Stimulated activated CD4-positive, alpha-beta T cell treated with anti-CD3 and anti-CD28 coated beads, Interleukin-15, amount 100 ng/mL, for 1 hour (primary cell): ENCODE measurements at places on chromosomes 12 and 14.

DNA sequence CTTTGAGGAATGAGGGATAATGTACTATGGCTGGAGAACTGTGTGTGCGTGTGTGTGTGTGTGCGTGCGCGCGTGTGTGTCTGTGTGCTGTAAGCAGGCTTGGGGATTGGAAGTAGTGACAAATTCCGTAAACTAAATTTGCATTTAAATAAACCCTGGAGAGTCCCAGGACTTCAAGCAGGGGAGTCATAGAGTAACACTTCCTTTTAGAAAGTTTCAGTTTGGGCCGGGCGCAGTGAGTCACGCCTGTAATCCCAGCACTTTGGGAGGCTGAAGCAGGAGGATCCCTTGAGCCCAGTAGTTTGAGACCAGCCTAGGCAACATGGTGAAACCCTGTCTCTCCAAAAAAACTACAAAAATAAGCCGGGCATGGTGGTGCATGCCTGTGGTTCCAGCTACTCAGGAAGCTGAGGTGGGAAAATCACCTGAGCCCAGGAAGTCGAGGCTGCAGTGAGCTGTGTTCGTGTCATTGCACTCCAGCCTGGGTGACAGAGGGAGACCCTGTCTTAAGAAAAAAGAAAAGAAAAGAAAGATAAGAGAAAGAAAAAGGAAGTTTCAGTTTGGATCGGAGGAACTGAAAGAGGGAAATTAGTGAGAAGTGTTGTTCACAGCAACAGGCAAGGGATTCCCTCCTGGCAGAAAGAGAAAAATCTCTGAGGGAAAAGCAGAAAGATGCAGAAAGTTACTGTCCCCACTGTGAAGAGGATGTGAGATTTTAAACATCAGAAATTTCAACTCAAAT, 222.7 kb upstream of the SOX5 start:
- no peak for DNase-seq

DNA sequence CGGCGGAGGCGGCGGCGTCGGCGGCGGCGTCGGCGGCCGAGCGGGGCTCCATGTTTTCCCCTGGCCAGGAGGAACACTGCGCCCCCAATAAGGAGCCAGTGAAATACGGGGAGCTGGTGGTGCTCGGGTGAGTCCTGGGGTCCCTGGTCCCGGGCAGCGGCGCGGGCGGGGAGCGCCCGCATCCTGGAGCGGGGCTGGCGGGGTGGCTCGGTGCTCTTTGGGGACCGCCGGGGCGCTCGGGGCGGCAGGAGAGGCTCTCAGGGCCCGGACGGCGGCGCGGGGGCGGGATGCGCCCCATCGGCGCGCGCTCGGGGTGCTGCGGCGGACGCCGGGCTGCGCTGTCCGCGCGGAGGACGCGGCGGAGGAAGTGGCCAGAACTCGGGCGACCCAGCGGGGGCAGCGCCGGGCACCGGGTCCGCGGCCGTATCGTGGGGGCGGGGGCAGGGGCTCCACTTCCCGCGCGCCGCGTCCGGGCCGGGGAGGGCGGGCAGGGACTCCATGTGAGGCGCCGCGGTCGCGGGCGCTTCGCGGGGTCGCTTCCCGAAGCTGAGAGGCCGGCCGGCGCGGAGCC, 485 bp downstream of the PELI2 start:
- no peak for DNase-seq

DNA sequence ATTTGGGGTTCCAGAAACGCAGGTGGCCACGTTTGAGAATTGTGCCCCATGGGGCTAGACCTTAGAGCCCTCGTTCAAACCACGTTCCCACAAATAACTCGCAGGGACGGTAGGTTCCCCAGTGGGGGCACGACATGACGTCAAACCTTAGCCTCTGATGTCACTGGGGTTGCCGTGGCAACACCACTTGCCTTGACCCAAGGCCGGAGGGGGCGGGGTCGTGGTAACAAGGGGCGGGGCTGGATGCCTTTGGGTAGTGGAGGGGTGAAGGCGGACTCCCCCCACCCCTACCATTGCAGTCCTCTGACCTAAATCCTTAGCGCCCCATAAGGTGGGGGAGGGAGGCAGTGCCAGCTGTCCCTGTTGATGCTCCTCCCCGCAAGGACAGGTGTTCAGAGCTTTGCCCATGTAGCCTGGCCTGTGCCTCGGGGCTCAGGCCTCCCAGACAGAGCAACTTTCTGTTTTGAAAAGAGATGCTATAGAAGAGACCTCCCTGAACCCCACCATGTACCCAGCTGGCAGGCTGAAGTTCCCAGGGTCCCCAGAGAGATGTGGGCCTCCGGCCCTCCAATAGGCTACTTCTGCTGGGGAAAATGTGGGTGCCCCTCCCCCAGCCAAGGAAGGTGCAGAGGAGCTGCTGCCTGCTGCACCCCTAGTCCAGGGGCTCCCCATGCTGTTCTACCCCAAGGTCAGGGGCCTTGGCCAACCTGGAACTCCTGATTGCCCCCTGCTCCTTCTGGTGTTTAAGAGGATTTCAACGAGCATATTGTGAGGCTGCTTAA, 1.9 kb downstream of the FAM222A start:
- no peak for DNase-seq

- DNase-seq, result no peak
These were observed 101.1 kb downstream of the BMP4 start for GRCh38 chr14:53855574-53855973.

DNA sequence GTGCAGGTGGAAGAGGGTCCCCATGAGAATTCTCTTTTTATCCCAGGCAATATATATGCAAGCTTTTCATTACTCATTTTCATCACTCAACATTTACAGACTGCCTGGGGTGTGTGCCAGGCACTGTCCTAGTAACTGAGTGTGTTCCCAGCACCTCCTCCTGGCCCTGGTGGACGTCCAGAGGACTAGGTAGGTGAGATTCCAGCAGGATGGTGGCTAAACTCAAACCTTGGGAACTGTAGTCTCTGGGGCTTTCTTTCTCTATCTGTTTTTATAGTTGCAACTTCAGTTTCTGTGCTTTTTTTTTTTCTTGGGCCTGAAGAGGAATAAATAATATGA, 63.8 kb downstream of the SUSD6 start:
- DNase-seq, result no peak

- no peak for DNase-seq
These were observed 55.9 kb downstream of the C14orf132 start for GRCh38 chr14:96095058-96095457.

DNA sequence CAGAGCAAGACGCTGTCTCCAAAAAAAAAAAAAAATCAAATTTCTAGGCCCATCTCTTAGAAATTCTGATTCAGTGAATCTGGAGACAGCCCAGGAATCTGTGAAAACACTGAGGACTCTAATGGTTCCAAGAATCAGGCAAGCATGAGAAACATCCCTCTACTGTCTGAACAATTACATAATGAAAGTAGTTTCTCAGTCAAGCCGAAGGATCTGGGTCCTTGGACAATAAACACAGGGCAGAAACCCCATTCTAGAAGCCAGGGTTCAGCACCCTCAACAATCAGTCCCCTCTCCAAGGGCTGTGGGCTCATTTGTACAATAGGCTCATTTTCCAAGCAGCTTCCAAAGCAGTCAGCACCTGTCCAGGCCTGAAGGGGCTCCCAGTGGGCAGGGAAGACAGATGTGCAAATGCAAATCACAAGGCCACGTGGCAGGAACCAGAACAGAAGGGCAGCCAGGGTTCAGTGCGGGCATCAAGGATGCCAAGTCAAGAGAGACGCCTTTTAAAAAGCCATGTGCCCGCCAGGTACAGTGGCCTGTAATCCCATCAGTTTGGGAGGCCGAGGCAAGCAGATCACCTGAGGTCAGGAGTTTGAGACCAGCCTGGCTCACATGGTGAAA, 96.1 kb downstream of the KSR2 start:
- no peak for DNase-seq

GRCh38 chr12:119235197-119235751, 56.5 kb downstream of the HSPB8 start:
- DNase-seq, result no peak

- no peak for DNase-seq
These were observed 141.3 kb upstream of the RASSF8 start for GRCh38 chr12:25817166-25817565.

GRCh38 chr14:102737402-102738372, 39.6 kb upstream of the TRAF3 start:
- no peak for DNase-seq

- no peak for DNase-seq
These were observed 6.7 kb downstream of the PAPOLA start for GRCh38 chr14:96508900-96509299.

- DNase-seq, result no peak
These were observed 57.9 kb upstream of the FICD start for GRCh38 chr12:108457006-108457733.

GRCh38 chr14:64409126-64409920, 21.2 kb downstream of the MTHFD1 start:
- no peak for DNase-seq

DNA sequence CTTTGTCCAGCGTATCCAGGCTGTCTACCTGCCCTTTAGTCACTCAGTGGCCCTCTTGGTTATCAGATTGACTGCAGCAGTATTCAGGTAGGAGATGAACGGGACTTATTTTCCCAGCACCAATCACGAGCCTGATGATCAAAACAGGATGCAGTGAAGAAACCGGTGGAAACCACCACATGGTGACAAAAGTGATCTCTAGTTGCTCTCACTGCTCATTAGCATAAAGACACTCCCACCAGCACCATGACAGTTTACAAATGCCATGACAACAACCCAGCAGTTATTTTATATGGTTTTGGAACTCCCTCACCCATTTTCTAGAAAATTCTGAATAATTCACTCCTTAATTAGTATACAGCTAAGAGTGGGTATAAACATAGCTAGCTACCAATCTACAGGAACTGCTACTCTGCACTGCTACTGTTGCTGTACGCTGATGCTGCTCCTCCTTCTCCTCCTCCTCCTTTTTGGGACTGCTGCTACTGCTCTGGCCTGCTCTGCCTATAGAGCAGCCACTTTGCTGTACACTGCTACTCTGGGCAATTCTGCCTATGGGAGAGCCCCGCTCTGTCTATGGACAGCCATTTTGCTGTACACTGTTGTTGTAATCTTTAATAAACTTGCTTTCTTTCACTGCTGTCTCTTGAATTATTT, 142.5 kb upstream of the SSTR1 start:
- DNase-seq, result no peak

- no peak for DNase-seq
These were observed 30.7 kb downstream of the GRIP1 start for GRCh38 chr12:66648033-66648735.

DNA sequence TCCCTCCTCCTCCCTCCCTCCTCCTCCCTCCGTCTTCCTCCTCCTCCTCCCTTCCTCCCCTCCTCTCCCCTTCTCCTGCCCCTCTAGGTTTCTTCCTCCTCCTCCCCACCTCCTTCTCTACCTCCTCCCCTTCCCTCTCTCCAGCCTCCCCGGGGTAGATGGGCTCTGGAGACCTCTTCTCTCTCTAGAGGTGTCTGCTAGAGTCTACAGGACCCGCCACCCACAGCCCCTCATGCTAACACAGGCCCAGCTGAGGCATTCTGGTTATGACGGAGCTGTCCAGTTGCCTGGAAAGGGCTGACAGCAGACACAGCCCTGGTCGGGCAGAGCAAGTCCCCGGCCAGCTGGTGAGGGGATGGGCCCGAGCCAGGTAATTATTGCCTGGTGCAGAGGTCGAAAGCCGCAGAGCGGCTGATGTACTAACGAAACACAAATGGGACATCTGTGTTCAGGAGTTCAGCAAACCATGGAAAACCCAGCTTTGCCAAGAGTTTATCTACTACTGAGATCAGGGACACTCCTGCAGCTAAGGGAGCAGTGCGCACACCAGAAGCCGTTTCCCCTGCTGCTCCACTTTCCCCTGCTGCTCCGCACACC, 96.2 kb downstream of the PAPOLA start:
- DNase-seq, result no peak

- no peak for DNase-seq
These were observed 110.2 kb downstream of the DPF3 start for GRCh38 chr14:72783741-72784140.

DNA sequence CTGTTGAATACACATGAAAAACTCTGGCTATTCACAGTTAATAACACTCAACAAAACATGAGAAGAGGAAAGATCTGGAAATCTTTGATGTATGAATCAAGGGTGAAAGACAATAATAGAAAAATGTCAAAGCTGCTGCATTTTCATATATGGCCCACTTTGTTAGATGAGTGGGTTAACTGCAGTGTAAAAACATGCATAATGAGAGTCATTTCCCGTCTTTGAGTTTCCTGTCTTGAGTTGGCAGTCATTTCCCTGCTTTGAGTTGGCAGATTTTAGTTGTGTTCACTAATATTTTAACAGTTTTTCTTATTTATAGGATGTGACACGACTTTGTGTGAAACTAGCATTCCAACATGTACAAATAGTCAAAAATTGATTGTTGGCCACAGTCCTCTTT, 87.9 kb upstream of the PTPRQ start:
- DNase-seq, result no peak

DNA sequence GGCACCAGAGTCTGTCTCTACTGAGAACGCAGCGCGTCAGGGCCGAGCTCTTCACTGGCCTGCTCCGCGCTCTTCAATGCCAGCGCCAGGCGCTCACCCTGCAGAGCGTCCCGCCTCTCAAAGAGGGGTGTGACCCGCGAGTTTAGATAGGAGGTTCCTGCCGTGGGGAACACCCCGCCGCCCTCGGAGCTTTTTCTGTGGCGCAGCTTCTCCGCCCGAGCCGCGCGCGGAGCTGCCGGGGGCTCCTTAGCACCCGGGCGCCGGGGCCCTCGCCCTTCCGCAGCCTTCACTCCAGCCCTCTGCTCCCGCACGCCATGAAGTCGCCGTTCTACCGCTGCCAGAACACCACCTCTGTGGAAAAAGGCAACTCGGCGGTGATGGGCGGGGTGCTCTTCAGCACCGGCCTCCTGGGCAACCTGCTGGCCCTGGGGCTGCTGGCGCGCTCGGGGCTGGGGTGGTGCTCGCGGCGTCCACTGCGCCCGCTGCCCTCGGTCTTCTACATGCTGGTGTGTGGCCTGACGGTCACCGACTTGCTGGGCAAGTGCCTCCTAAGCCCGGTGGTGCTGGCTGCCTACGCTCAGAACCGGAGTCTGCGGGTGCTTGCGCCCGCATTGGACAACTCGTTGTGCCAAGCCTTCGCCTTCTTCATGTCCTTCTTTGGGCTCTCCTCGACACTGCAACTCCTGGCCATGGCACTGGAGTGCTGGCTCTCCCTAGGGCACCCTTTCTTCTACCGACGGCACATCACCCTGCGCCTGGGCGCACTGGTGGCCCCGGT, at the start of gene PTGDR:
PTGDR (plus strand) TSS at position 198 of the 778 bp plus-strand sequence; CDS start at position 315, 117 bp downstream.
- DNase-seq, result peak; percentile 6

GRCh38 chr12:56749359-56749758, 2.8 kb downstream of the PRIM1 start:
- no peak for DNase-seq

- no peak for DNase-seq
These were observed 7.0 kb upstream of the BDKRB1 start for GRCh38 chr14:96249029-96249428.
